ENCODE measurements at places on chromosomes 5 and 9.

- DNase-seq, result no peak
Observed at GRCh38 chr5:108311682-108312081, 70.2 kb downstream of the FBXL17 start.

DNA sequence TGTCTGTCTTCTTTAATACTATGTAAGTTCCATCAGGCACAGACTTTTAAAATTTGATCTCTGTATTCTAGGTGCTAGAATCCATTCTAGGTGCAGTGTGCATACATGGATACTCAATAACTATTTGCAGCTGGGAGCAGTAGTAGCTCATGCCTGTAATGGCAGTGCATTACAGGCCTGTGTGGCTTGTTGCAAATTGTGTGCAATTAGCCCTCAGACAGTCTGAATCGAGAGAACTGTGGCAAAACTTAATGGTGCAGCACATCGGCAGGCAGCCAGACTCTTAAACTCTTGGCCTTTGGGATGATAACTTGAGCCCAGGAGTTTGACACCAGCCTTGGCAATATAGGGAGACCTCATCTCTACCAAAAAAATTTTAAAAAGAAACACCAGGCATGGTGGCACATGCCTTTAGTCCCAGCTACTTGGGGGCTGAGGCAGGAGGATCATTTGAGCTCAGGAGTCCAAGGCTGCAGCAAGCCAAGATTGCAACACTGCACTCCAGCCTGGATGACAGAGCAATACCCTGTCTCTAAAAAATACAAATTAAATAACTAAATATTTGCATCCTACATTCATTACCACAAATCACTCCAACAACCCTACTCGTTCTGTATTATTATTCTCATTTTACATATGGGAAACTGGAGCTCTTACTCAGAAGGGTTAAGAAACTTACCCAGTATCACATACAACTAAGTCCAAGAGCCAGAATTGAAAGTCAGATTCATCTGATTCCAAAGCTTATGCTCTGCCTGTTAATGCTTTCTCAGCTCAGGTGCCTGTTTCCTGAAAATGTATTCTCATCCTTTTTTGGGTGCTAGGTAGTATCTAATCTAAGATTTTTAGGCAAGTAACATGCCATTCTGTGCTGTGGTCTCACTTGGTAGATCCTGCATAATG lies 30.1 kb downstream of the PRKACG start:
- no peak for DNase-seq

DNA sequence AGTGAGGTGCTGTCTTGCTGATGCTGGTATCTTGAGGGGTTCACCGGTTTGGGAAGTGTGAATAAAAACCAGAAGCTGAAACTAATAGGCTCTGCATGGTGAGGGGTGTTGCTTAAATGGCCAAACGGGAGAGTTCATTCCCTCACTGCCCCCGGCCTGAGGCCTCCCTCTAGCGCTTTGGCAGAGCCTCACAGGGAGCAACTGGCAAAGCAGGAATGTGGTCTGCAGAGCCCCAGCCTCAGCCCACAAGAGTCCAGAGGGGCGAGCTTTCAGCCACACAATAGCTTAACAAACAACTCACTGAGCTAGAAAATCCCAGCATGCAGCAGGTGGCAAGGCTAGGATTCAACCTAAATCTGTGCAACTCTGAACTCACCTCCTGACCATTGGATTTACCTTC lies 234.8 kb downstream of the MED10 start:
- DNase-seq, result no peak

GRCh38 chr9:117325110-117325731 lies 89.6 kb downstream of the ASTN2 start:
- DNase-seq, result no peak

GRCh38 chr5:148808864-148809642 lies 17.4 kb upstream of the ADRB2 start:
- DNase-seq, result peak; percentile 34

GRCh38 chr5:77337246-77337645 lies 126.8 kb downstream of the PDE8B start:
- no peak for DNase-seq

DNA sequence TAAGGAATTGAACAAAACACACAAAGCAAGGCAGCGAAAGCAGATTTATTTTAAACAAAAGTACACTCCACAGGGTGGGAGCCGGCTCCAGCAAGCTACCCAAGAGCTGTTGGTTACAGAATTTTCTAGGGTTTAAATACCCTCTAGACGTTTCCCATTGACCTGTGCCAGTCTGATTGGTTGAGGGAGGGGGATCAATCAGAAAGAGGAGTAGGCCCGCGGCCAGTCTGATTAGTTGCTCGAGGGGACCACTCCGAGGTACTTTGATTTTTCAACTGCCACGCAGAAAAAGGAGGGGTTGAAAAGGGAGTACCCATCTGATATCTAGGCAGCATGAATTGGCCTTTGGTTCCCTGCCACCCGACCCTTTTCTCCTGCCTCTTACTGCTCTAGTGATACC lies 998 bp downstream of the SRP19 start:
- DNase-seq, result no peak

DNA sequence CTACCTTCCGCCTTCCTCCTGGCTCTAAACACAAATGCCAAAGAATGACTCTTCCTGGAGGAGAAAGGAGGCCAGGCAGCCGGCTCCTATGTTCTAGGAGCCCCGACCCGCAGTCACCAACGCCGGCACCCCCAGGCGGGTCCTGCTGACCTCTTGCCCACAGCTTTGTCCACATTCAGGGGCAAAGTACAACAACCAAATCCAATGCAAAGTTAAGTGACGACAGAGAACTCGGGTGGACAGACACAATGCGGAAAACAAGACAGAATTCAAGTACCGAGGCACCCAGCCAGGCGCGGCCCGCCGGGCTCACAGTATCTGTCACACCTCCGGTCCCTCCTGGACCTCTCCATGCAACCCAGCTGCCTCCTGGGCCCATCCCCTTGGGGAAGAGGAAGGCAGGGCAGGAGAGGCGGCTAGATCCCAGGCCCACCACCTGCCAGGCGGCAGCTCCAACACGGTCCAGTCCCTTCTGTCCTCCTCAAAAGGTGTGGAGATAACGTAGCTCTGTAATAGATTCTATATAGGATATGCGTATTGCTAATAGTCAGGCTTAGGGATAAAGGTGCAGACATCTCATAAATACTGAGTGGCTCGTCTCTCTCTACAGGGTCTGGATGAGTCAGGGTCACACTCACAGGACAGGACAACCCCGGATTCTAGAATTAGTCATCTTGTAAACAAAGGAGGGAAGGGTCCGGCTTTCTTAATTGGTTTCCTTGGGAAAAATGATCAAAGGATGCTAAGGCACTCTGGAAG lies 46.9 kb upstream of the UBAC1 start:
- no peak for DNase-seq

DNA sequence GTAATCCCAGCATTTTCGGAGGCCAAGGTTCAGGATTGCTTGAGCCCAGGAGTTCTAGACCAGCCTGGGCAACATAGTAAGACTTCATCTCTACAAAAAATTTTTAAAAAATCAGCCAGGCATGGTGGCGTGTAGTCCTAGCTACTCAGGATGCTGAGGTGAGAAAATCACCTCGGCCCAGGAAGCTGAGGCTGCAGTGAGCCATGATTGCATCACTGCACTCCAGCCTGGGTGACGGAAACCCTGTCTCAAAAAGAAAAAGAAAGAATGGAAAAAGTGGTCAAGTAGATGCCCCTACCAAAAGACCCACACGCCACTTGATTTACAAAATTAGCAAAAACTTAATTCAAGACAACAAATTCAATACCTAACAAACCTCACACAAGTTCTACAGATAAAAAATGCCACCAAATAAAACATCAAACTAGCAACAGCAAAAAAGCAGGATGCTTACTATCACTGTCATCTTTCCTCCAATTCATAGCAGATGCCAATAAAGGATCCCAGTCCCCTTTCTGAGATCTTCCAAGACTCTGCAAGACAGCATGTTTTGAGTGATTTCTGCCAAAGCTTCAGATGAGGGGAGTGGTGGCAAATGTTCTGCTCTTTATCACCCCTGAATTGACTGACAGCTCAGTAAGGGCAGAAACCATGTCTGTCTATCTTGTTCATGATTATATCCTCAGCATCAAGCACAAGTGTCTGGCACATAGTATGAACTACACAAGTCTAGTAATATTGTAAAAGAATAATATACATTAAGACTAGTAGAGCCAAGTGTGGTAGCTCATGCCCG lies 34.2 kb upstream of the TESK1 start:
- DNase-seq, result no peak

GRCh38 chr9:99931155-99931840 lies 24.8 kb downstream of the STX17 start:
- no peak for DNase-seq

DNA sequence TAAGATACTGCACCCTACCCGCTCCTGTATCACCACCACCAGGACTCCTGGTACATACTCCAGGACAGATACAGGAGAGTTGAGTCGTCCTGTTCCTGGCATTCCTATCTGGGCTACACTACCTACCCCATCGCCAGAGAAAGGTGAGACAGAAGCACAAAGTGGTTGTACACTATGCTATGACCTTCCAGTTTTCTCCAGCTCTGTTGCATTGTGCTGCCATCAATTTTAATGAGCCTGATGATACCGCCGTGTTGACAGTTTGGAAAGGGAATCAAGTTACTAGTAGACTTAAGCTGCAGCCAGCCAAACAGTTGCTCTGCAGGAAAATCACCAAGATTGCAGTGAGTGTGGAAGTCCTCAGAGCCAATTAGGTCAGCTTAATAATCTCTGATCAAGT lies 35.2 kb downstream of the ANP32B start:
- DNase-seq, result no peak

DNA sequence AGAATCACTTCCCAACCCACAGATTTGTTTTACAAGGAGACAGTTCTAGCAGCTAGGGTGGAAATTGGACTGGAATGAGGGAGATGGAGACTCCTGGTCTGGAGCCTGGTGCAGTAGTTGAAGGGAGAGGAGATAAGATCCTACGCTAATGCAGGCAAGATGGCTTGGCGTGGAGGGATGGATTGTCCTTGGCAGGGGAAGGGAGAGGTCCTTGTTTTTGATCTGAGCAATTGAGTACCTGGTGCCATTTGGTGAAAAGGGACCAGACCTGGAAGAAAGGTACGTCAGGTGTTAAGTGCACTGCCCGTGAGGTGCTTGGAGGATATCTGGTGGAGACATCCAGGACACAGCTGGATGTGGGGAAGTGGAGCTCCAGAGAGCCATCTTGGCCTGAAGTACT lies 35.7 kb downstream of the ANGPTL2 start:
- DNase-seq, result no peak

DNA sequence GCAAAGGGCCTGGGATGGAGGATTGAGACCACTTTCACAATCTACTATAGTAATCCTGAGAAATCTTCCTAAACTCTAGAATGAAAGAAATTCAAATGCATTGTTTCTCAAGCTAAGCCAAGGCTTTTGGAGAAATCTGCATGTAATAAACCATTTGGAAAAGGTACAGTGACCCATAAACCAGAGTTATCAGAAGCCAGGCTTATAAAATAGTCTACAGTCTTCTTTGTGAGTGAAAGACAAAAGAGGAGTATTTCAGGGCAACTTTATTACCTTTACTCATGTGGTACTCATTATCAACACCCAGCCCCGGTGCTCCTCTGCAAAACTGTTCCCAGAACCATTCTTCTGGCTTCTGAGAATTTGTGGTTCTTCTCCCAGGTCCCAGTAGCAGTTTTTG lies 87.0 kb downstream of the GALNT10 start:
- no peak for DNase-seq

DNA sequence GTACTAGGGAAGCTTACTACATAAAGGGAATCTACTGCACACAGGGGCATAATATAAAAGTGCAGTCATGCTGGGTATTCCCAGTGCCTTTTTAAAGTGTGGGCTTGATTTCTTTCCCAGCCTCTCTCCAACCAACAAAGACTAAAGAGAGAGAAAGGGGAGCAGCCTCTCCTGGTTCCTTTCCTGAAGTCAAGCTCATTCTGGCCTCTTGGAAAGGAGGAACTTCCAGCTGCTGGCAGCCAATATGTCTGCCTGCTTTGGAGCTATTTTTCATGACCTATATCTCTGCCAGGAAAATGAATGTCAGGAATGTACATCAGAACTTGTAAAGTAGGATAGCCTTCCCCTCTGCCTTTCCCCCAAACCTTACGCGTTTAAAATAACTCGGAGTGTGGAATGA lies 57.1 kb downstream of the RAB3C start:
- DNase-seq, result no peak

GRCh38 chr9:108389056-108389455 lies 466.7 kb downstream of the ACTL7B start:
- no peak for DNase-seq

GRCh38 chr9:115016344-115016743 lies 86.0 kb upstream of the TNFSF8 start:
- DNase-seq, result no peak

DNA sequence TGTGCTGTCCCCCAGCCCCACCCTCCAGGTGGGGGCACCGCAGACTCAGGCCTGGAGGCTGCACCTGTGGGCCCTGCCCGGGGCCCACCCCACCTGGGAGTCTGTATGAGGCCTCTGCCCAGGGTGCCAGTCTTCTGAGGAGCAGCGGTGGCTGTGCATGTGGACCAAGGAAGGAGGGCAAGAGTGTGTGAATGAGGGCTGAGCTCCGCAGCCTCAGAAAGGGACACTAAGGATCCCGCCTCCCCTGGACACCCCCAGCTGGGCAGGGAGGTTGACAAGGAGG lies 19.1 kb downstream of the FGD3 start:
- DNase-seq, result no peak

DNA sequence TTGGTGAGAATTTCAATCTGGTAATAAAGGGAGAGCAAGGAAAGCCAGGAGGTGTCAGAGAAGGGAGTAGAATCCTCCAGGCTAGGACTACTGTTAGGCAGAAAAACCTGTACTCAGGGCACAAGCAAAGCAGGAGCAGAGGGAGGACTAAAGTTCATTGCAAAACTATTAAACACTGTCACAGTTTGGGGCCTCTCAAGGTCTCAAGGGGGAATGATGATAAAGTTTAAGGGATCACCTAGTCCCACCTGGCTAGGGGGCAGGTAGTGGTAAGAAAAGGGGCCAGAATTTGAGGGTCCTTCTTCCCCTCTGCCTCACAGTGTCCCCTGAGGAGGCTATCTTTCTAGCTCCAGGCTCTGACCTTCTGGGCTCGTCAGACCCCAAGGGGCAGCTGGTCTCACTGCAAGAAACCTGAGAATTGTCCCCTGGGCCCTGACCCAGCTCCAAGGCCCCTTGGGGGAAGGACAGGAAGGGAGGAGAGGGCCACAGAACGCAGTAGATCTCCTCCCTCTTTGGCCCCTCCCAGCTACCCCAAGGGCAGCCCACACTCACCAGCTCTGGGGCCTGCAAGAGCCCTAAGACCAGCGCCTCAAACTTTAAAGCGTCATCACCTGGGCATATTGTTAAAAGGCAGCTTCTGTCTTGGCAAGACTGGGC lies 974 bp downstream of the CCDC69 start:
- no peak for DNase-seq

GRCh38 chr5:118228489-118228888 lies 759.9 kb downstream of the DTWD2 start:
- DNase-seq, result no peak
